ENCODE measurements at places on chromosomes 4 and X. TPM values are rescaled to one million over a fixed set of nuclear protein-coding genes. Genes with fewer than 3 reads are reported as not detected.

The RPL9 gene
- total RNA-seq: 1,761 TPM

DNA sequence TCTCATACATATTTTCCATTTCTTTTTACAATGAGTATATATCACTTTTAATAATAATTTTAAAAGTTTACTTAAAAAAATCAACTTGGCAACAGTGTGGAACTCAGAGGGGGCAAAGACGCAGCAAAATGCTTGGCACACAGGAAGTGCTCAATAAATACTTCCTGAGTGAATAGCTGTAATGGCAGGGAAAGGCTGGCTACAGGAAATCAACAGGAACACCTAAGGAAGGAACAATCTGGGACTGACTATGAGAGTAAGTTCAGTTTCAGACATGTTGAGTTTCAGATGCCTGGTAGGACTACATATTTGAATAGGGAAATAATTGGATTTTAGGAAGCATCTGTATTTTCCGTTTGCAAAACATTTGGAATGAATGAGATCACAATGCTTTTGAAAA is 137.6 kb downstream of the SCLT1 start:
- H3K4me1 ChIP-seq: peaks cover 2% of the 10 kb centered on the region
- H3K36me3 ChIP-seq: peaks cover 29% of the 10 kb centered on the region
- no peaks in the 10 kb centered on the region for H3K27me3 ChIP-seq
- DNase-seq: no peak
- no peak overlapping the region for H3K4me3 ChIP-seq
- H3K27ac ChIP-seq: no peak overlapping the region

DNA sequence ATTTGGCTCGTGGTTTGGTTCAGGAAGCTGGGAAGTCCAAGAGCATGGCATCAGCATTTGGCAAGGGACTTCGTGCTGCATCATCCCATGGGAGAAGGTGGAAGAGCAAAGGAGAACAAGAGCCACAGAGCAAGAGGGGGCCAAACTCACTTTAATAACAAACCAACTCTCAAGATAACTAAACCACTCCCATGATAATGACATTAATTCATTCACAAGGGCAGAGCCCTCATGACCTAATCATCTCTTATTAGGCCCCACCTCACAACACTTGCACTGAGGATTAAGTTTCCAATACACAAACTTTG is 113.4 kb upstream of the ATXN3L start:
- no peaks in the 10 kb centered on the region for H3K27me3 ChIP-seq
- H3K27ac ChIP-seq: no peak overlapping the region
- peaks cover 3% of the 10 kb centered on the region for H3K4me1 ChIP-seq
- H3K36me3 ChIP-seq: no peaks in the 10 kb centered on the region
- no peak overlapping the region for H3K4me3 ChIP-seq

DNA sequence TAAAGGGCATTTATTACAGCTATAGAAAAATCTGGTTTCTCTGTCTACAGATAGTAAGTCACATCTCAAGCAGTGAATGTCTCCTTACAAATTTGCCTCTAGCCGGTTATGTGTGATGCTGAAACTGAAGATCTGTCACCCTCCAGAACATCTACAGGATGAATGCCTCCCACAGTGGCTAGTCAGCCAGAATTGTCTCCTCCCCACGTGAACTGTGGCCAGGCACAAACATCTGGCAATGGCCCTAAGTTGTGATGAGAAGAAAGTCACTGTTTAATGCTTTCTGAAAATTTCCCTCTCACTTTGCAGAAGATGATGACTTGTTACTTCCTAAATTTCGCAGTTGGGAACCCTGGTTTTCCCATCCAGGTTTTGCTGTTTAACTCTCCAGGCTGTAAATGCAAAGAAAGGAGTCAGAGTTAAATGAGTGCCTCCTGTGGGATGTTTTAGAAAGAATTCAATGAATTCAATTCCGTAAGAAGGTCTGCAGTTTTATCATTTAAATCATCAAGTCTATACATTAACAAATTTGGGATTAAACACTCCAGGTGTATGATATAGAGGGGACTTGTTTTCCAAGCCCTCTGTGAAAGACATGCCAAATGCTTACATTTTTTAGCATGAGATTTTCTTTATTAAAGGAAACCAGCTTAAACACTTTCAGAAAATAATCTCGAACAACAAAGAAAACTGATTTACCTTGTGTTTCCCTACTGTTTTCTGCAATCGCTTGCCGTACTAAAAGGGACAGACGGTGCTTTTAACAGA is 55.4 kb upstream of the TLR3 start:
- no peaks in the 10 kb centered on the region for H3K4me1 ChIP-seq
- no peaks in the 10 kb centered on the region for H3K36me3 ChIP-seq
- no peak overlapping the region for H3K27ac ChIP-seq
- no peaks in the 10 kb centered on the region for H3K27me3 ChIP-seq
- DNase-seq: no peak
- no peak overlapping the region for H3K4me3 ChIP-seq

GRCh38 chr4:85932500-85933290 is 427.2 kb downstream of the MAPK10 start:
- no peak overlapping the region for H3K4me3 ChIP-seq
- no peak for DNase-seq
- no peak overlapping the region for H3K27ac ChIP-seq
- peaks cover 6% of the 10 kb centered on the region for H3K27me3 ChIP-seq

- no peaks in the 10 kb centered on the region for H3K4me1 ChIP-seq
- no peak overlapping the region for H3K27ac ChIP-seq
- no peaks in the 10 kb centered on the region for H3K27me3 ChIP-seq
- H3K36me3 ChIP-seq: peaks cover 14% of the 10 kb centered on the region
These were observed 96.0 kb upstream of the NUDT6 start for GRCh38 chr4:123018396-123018775.

DNA sequence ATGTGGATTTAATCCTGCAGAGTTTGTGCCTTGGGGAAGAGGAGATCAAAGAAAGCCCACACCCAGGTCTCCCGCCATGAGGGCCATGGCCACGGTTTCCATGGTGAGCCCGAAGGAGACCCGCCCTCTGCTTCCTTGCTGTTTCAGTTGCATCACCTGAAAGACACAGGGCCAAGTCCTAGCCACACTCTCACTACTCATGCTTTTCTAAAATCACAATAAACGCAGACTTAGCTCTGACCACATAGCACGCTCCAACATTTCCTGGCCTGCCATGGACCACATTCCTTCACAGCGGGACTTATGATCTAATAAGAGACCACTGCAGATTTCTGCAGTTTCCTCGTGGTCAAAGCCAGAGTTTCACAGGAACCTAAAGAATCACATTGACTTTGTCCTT is 426.0 kb upstream of the NR3C2 start:
- no peak overlapping the region for H3K27ac ChIP-seq
- no peaks in the 10 kb centered on the region for H3K36me3 ChIP-seq
- no peaks in the 10 kb centered on the region for H3K4me1 ChIP-seq
- no peak overlapping the region for H3K4me3 ChIP-seq
- DNase-seq: no peak

The AKAP4 gene
- total RNA-seq: not detected

The CRMP1 gene
- total RNA-seq: 0.07 TPM

DNA sequence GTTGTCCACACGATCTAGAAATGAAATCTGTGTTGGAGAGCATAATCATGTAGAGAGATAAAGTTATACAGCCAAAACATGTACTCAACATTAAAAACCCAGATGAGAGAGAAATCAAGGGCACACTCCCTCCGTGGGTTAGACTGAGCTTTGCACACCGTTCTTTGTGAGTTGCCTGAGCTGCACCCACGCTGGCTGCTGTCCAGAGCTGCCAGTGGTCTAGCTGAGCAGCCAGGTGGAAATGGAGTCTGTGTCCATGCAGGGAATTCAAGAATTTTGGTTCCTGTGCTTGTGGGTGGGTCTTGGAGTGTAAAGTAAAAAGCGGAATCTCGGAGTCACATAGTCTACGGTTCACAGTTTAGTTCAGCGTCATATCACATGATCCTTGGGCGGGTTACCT is 84.6 kb downstream of the GPR143 start:
- DNase-seq: no peak
- peaks cover 26% of the 10 kb centered on the region for H3K4me1 ChIP-seq
- no peaks in the 10 kb centered on the region for H3K27me3 ChIP-seq
- no peak overlapping the region for H3K4me3 ChIP-seq
- peaks cover 74% of the 10 kb centered on the region for H3K36me3 ChIP-seq

DNA sequence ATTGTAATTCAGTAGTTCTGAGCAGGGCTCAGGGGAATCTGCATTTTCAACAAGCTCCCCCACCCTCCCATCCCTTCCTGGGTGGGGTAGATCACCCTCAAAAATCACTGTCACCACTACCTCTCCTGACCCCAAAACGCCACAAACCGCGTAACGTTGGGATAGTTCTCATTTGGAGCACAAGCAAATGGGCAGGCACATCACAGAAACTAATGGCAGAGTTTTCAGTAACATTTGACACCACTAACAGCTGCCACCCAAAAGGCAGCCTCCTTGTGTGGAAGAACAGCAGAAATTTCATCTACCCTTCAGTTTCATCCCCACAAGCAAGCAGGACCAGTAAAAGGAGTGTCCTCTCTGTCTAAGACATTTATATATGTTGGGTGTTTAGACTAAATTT is 132.7 kb downstream of the PALLD start:
- no peak overlapping the region for H3K27ac ChIP-seq
- peaks cover 12% of the 10 kb centered on the region for H3K4me1 ChIP-seq
- no peak for DNase-seq
- no peak overlapping the region for H3K4me3 ChIP-seq

The UGT2B15 gene
- total RNA-seq: not detected

The RIPPLY1 gene
- not detected for total RNA-seq

GRCh38 chr4:152892974-152893373 is 43.1 kb upstream of the FHDC1 start:
- DNase-seq: no peak
- H3K36me3 ChIP-seq: peaks cover 16% of the 10 kb centered on the region
- H3K27ac ChIP-seq: no peak overlapping the region
- peaks cover 9% of the 10 kb centered on the region for H3K4me1 ChIP-seq
- no peaks in the 10 kb centered on the region for H3K27me3 ChIP-seq
- H3K4me3 ChIP-seq: no peak overlapping the region

DNA sequence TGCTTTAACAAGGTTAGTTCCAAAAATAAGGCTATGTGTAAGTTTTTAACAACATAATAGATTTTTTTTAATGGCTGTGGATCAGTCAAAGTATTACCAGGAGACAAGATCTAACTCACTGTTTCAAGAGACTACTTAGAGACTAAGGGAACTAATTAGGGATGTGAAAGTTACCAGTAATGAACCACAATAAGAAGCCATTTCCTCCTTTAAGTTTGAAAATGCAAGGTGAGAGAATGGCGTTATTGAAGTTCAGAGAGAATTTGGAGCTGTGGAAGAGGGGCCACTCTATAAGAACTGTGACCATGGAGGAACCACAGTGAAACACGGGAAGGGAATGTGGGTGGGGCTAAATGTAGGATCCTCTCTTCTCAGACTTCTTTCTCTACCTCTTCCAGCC is 624.2 kb downstream of the GLUD2 start:
- H3K36me3 ChIP-seq: no peaks in the 10 kb centered on the region
- H3K4me1 ChIP-seq: no peaks in the 10 kb centered on the region
- H3K27me3 ChIP-seq: no peaks in the 10 kb centered on the region
- no peak overlapping the region for H3K4me3 ChIP-seq
- no peak overlapping the region for H3K27ac ChIP-seq
- no peak for DNase-seq

All from activated T-helper 2 cell treated with anti-CD3 and anti-CD28 coated beads, Interferon-gamma antibody, Interleukin-2, Interleukin-4, amounts not matched to agents 10 μg/mL and 5 μg/mL and 100 μg/mL, durations not matched to agents 14 hours and 24 hours and 36 hours (primary cell).